Spleen (tissue), 13 donors: ENCODE measurements at places on chromosomes 6 and 20.

DNA sequence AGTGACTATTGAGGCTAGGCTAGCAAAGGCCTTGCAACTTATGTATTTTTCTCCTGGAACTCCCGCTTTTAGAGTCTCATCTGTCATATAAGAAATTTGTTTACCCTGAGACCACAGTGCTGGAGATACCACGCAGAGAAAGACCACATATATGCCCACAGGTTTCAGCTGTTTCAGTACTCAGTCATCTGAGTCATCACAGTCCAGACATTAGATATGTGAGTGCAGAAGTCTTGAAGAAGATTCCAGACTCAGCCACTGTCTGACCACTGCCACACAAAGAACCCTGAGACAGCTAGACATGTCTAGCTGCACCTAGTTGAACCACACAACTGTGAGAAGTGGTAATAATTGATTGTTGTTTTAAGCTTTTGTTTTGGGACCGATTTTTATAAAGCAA is 648.3 kb downstream of the EPM2A start:
- H3K4me3 ChIP-seq = no peak overlapping the region
- no peaks in the 10 kb centered on the region for H3K4me1 ChIP-seq
- H3K36me3 ChIP-seq = no peaks in the 10 kb centered on the region
- no peak overlapping the region for H3K27ac ChIP-seq
- DNase-seq = no peak
- H3K27me3 ChIP-seq = no peaks in the 10 kb centered on the region

DNA sequence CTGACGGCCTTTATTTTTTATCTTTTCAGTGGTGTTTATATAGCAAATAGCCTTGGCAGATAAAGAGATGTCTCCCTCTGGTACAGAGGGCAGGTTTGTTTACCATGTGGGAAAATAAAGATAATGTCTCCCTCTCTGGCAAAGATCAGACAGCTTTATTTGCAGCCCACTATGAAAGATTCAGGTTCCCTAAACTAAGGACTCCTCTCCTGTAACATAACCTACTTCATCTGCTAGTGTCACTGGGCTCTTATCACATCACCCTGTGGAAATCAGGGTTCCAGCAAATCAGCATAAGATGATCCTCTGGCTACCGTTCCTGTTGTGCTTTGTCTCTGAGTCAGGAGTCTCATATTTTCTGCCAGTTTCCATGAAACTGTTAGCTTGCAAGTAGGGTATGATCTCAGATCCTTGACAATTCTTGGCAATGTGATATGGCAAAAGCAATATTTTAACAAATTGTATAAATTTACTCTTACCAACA is 3.1 kb downstream of the FBXL4 start:
- no peaks in the 10 kb centered on the region for H3K27me3 ChIP-seq
- peaks cover 6% of the 10 kb centered on the region for H3K36me3 ChIP-seq
- H3K4me1 ChIP-seq = peaks cover 35% of the 10 kb centered on the region
- H3K4me3 ChIP-seq = no peak overlapping the region

DNA sequence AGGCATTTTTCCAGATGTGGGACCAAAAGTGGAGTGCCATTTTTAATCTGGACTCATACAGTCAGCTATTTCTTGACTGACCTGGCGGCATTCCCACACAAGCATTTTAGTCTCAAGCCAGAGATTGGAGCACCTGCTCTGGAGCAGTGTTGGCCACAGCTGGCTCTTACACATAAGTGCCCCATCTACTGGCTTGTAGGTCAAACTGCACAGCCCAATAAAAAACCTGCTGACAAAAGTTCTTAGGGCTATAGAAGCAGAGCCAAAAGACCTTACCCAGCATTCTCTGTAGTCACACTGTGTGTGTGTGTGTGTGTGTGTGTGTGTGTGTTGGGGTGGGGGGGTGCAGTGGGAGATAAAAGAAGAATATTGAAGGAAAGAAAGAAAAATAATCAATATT is 38.6 kb upstream of the SENP6 start:
- no peaks in the 10 kb centered on the region for H3K36me3 ChIP-seq
- no peaks in the 10 kb centered on the region for H3K27me3 ChIP-seq
- no peaks in the 10 kb centered on the region for H3K4me1 ChIP-seq
- H3K4me3 ChIP-seq = no peak overlapping the region

- no peaks in the 10 kb centered on the region for H3K36me3 ChIP-seq
- no peak for DNase-seq
- no peak overlapping the region for H3K27ac ChIP-seq
- H3K4me1 ChIP-seq = no peaks in the 10 kb centered on the region
- no peaks in the 10 kb centered on the region for H3K27me3 ChIP-seq
- H3K4me3 ChIP-seq = no peak overlapping the region
Measured at GRCh38 chr6:109257494-109257893, 124.8 kb downstream of the CD164 start.

DNA sequence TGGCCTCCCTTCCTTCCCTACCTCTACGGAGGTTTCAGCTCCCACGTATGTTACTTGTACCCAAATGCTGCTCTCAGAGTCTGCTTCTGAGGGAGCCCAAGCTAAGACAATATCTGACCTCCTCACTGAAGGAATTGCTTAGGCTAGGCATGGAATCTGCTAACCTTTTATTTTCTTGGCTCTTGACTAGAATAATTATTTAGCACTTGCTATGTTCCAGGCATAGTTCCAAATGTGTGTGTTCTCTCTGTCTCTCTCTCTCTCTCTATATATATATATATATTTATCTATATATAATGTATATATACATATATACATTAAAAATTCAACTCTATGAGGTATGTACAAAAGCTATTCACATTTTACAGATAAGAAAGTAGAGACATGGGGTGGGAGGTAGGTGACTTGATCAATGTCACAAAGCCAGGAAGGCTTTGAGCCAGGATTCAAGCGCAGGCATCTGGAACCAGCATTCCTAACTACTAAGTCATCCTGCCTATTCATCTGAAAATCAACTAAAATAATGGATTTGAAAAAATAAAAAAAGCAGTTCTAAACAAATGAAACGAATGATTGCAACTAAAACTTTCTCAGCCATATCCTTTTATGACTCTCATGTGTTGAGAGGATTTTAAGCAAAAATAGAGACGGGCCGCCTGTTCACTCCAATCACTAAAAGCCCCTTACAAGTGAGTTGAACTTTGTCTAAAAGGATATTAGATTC is 189.7 kb upstream of the JAG1 start:
- H3K4me3 ChIP-seq = no peak overlapping the region
- H3K36me3 ChIP-seq = no peaks in the 10 kb centered on the region
- H3K4me1 ChIP-seq = no peaks in the 10 kb centered on the region
- no peak for DNase-seq
- H3K27ac ChIP-seq = no peak overlapping the region
